ENCODE measurements at places on chromosomes 5 and 9.

DNA sequence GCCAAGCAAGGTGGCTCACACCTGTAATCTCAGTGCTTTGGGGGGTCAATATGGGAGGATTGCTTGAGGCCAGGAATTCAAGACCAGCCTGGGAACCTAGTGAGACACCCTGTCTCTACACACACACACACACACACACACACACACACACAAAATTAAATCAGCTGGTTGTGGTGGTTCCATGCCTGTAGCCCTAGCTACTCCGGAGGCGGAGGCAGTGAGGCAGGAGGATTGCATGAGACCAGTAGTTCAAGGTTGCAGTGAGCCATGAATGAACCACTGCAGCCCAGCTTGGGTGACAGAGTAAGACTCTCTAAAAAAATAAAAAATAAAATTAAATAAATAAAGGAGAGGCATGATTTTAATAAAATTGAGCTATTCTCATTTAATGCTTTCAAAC lies 13.1 kb downstream of the CEMIP2 start:
- DNase-seq, result no peak

GRCh38 chr9:79684711-79685575 lies 113.2 kb downstream of the TLE4 start:
- no peak for DNase-seq

GRCh38 chr5:104295991-104296390 lies 733.4 kb upstream of the NUDT12 start:
- DNase-seq, result no peak

- no peak for DNase-seq
Measured at GRCh38 chr5:180179442-180180420, 29.3 kb downstream of the RASGEF1C start.

- no peak for DNase-seq
Measured at GRCh38 chr5:125227333-125228095, 481.1 kb upstream of the ZNF608 start.

- DNase-seq, result no peak
Measured at GRCh38 chr9:34431667-34432066, 26.7 kb downstream of the FAM219A start.

GRCh38 chr9:134748591-134748990 lies 107.0 kb downstream of the COL5A1 start:
- no peak for DNase-seq

- DNase-seq, result no peak
Measured at GRCh38 chr5:152237531-152237930, 167.5 kb downstream of the NMUR2 start.

DNA sequence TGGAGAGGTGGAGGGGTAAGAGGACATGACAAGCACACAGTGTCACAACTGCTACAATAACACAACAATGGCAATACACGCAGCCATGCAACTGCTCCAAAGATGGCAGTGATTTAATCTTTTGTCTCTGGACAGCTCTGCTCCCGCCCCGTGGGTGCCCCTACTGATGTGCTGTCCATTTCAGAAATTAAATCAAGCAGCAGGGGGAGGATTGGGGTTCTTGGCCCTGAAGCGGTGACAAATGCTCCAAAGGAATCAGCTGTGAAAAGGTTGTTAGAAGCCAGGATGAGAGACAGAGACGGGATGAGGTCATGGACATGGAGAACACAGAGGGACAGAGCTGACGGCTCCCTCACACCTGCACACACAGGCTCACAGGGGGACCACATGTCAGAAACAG lies 22.6 kb downstream of the CNTFR start:
- no peak for DNase-seq

DNA sequence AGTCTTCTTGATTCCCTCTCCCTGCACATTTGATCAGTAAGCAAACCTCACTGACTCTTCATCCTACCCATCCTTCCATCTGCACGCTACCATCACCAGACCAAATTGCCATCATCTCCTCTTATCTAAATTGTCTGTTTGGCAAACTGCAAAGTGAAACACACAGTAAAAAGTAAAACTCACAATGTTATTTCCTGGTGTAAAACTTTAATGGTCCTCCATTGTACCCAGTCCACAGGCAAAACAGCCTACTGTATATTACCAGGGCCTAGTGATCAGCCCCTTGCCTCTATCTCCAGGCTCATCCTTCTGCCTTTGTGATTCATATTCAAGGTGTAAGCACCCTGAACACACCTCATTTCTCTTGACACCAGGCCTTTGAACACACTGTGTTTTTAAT lies 83.3 kb upstream of the GPR151 start:
- no peak for DNase-seq

DNA sequence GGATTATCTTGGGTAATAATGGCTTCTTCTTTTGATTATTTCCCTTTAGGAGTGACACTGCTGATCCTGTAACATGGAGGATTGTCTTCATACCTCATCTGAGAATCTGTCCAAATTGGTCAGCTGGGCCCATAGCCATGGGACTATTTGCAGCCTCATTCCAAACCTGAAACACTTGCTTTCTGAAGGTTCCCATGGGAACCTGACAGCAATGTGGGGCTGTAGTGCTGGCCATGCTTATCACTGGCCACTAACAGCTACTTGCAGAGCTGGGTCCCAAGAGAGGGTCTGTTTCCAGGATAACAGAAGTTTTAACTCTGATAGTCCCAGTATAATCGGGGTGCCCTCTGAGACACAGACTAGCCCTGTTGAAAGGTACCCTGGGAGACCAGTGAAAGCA lies 87.4 kb downstream of the KIAA1958 start:
- no peak for DNase-seq

GRCh38 chr9:72680593-72681282 lies 159.3 kb downstream of the TMC1 start:
- no peak for DNase-seq

DNA sequence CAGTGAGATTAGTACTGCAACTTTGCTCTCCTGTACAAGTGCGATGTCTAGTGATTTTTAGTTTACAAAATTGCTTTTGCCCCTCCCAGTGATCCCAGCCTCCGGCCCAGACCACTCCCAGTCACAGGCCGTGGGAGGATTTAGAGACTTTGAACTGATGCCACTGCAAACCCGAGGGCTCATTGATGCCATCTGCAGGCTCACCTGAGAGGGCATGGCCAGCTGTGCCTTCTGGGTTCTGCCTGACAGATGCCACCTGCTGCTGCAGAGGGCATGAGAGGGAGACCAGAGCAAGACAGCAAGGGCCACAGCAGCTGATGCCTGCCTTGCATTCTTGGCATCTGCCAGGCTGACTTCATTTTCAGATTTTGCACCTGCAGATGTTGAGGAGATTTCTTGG lies 593.8 kb downstream of the CDK5RAP2 start:
- no peak for DNase-seq

DNA sequence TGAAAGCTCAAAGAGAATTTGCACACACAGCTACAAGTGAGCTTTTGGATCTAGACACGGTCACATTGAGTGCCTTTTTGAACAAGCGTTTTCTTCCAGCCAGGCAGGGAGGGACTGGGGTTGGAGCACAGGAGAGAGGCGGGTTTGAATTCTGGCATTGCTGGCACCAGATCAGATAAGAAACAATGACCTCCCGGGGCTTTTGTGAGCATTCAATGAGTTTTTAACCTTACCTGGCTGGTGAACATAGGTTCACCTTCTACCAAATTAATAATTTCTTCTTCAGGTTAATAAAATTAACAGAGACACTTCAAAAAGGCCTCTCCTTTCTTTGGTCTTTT lies 312.9 kb upstream of the MSX2 start:
- no peak for DNase-seq

DNA sequence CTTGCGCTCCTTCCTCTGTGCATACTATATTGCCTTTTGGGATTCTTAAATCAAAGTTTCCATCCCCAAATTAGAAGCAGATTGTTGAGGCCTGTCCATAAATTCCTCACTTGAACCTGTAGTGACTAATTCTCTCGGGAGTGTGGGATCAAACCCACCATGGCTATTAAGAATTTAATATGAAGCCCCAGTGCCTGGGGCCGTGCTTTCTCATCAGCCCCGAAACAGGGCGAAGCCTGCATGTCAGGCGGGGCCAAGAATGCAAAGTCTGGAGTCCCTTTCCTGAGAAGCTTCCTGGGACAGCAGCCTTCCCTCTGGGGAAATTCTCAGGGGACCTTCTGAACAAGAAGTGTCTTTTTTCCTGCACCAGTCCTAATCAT lies 29.3 kb upstream of the FAT2 start:
- no peak for DNase-seq

GRCh38 chr5:82050955-82051354 lies 79.1 kb downstream of the ATG10 start:
- no peak for DNase-seq
